CD4-positive, alpha-beta T cell treated with Interleukin-15 for 4 hours (primary cell): ENCODE measurements at places on chromosomes 3 and 15.
A peak's percentile ranks its signal among the peaks of the same experiment; 100 is the strongest.

DNA sequence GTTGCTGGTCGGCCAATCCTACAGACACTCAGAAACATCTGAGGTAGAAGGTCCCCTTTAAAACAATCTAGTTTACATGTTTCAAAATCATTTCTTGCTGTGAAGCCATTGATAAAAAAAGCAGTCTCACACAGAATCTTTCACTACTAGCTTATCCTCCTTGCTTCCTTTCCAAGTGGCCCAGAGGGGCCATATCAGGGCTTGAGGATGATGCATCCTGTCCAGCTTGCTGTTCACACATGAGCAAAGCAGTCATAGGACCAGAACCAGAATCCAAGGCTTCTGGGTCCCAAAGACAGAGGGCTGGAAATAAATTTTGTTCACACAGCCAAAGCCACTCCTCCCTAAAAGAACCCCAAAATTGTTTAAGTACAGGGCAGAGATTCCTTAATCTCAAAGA lies 9.2 kb upstream of the LYZL4 start:
- no peak for DNase-seq

DNA sequence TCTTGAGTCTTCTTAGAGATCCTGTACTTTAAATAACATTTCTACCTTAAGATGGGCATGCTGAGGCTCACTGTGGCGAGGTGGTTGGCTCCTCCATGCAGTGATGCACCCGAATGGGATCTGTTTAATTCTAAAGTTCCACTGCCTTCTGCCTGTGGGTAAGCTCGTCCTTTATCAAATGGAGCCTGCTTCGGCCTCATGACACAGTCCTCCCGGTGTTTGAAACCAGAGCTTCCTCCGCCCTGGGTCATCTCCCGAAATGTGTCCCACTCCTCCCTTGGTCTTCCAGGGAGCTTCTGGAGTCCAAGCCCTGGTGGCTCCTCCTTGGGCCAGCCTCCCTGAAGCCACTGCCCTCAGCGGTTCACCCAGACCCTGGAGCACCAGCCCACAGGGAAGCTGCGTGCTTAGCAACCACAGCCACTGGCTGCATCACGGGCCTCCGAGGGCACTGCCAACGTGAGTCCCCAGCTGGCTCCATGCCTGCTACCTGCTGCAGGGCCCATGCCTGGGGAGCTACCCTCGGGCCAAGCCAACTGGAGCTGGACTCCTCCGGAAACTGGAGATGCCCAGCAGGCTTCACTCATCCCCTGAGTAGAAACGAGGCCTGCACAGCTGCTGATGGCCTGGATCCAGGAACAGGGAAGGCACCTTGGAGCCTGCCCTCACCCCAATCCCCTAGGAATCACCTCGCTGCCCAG lies 3.3 kb downstream of the RHCG start:
- DNase-seq = no peak

GRCh38 chr3:98769448-98769847 lies 6.3 kb downstream of the ST3GAL6 start:
- no peak for DNase-seq

GRCh38 chr15:59657635-59658125 lies 365 bp upstream of the GTF2A2 start:
- no peak for DNase-seq

- no peak for DNase-seq
Measured at GRCh38 chr3:37992271-37993066, 1.9 kb downstream of the VILL start.

DNA sequence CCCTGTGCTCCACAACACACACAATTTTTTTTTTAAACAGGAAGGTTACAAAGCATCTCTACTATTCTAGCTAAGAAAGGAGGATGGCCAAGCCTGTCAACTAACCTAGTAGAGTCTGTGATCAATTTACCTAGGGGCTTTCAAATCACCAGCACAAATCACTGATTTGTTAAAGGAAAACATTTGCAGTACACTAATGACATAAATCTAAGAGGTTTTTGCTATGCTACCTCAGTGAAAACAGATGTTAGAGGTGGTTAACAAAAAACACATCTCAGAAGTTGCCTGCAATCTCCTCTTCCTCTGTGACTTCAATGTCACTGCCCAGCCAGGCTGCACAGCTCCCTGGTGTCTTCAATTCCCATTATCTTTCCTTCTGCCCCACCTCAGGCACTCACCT lies 72.0 kb downstream of the RAD18 start:
- DNase-seq = no peak

- DNase-seq = no peak
Measured at GRCh38 chr3:30747771-30748281, 141.4 kb downstream of the TGFBR2 start.

- DNase-seq = no peak
Measured at GRCh38 chr3:69770976-69771634, 31.8 kb downstream of the MITF start.

GRCh38 chr3:79424811-79425210 lies 343.0 kb downstream of the ROBO1 start:
- no peak for DNase-seq

DNA sequence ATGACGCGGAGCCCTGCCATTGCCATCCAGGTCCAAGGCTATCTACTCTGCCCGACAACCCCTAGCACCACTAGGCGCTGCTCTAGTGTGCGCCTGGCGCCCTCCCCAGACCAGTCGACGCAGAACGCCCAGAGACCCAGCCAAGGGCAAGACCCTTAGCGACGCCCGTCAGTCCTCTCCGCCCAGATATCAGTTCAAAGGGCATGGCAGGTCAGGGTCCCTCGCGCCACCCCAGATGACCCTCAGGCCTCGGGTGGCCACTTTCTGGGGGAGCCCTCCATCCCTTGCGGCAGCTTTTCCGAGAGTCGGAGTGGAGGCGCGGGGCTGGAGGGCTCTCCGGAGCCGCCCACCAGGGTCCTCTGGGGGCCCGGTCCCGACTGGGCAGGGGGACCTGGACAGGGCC lies 371 bp upstream of the CLSTN2 start:
- no peak for DNase-seq

DNA sequence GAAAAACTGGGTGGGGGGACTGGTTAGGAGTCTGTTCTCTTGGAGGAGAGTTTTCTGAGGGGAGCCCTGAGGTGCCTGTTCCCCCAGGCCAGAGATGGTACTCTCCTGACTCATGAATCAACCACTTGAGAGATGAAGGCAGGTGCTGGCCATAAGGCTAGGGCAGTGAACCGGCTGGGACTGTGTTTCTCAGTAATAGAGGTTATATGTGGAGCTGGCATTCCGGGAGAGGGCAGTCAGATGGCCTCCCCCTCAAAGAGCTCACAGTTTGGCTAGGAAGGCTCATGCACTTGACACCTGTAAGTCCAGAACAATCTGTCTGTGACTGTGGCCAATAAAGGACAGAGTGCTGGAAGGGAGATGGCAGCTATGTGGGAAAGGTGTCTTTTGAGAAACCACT lies 10.0 kb upstream of the SCN10A start:
- no peak for DNase-seq

DNA sequence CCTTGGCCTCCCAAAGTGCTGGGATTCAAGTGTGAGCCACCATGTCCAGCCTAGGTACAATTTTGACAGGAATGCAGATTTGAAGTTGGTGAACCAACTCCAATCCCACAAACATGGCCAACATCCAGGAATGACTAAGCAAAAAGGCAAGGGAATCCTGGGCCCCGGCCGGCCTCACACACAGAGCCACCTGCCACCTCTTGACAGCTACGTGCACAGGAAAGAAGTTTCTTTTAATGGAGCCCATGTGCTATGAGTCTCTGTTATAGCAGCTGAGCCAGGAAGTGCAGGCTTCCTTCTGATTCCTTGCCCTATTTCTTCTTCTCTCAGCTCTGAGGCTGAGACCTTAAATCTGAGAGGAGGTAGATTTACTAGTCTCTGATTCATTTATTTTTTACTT lies 8.8 kb downstream of the TMEM40 start:
- no peak for DNase-seq

- DNase-seq = no peak
Measured at GRCh38 chr15:58952751-58953150, 19.3 kb upstream of the SLTM start.

- no peak for DNase-seq
Measured at GRCh38 chr15:99447497-99448371, 118.0 kb upstream of the MEF2A start.

- DNase-seq = peak; percentile 19
Measured at GRCh38 chr3:107524841-107525643, 2.3 kb downstream of the BBX start.

GRCh38 chr3:57934373-57934772 lies 73.8 kb upstream of the FLNB start:
- DNase-seq = no peak

- DNase-seq = no peak
Measured at GRCh38 chr3:99720985-99721632, 82.7 kb downstream of the COL8A1 start.

DNA sequence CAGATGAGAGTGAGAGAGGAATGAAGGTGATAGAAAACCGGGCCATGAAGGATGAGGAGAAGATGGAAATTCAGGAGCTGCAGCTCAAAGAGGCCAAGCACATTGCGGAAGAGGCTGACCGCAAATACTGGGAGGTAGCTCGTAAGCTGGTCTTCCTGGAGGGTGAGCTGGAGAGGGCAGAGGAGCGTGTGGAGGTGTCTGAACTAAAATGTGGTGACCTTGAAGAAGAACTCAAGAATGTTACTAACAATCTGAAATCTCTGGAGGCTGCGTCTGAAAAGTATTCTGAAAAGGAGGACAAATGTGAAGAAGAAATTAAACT lies 88.9 kb downstream of the EOMES start:
- DNase-seq = peak; percentile 20

DNA sequence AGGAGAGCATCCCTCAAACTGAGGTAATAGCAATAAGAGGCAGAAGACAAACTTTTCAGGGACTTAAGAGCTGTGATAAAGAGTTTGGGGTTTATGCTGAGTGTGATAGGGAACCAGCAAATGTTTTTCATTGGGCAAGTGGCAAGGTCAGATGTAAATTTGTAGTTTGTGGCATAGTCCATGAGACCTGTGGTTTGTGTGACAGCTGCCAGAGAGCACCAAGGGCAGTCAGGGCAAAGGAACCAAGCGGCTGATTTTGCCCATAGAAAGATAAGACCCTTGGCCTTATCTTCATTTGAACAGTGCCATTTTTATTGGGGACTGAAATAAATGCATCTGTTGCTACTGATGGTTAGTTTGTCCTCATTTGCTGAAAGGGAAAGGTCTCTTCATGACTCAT lies 220.3 kb downstream of the LRRN1 start:
- DNase-seq = no peak

DNA sequence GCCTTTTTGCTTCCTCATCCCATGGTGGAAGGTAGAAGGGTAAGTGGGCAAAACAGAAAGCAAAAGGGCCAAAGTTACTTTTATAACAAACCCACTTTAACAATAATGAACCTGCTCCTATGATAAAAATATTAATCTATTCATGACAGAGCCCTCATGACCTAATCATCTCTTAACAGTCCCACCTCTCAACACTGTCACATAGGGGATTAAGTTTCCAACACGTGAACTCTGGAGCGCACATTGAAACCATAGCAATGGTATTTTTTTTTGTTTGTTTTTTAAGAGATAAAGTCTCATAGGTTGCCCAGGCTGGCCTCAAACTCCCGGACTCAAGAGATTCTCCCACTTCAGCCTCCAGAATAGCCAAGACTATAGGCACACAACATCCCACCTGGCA lies 30.7 kb downstream of the KATNBL1 start:
- DNase-seq = no peak

DNA sequence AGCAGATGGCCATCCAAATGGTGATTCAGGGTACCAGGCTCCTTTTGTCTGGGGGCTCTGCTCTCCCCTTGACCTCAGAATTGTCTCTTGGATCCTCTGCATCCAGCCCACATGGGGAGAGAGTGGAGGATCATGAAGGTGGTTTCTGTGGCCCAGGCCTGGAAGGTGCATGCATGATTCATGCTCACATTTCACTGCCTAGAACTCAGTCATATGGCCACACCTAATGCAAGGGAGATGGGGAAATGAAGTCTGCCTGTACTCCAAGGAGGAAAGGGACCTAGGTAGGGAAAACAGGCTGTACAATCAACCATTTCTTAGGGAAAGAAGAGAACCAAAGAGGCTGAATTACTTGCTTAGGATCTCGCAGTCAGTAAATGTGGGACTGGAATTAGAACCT lies 15.1 kb downstream of the HRG start:
- no peak for DNase-seq

DNA sequence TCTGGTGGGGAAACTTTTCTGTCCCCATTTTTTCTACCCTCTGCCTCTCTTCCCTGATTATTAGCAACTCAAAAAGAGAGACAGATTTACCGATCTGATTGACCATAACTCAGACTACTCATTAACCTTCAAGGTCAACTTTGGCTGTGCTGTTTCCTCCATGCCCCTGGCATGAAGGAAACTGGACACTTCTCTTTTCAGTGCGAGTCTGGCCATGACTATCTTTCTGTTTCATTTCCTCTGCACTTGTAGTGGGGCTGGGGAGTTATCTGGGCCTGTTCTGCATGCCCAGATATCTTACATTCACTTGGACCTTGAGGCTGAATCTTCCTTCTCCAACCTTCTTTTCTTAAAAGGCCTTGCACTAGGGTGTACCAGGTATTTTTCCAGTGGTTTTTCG lies 76.9 kb upstream of the SLCO2A1 start:
- DNase-seq = no peak

DNA sequence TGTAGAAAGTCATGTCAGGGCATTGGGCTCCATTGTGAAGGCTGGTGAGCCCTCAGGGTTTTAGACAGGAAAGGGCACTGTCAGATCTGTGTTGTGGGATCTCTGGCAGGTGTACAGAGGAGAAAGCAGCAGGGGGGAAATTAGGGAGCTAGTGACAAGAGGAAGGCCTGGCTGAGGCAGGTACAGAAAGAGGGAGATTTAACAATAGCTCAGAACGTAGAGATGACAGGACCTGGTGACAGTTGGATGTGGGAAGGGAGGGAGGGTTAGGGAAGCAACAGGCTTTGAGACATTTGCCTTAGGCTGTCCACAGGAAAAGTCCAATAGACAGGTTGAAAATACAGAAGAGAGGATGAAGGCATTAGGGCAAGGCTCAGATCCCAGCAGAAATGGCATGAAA lies 288.1 kb downstream of the EPHB1 start:
- DNase-seq = no peak

GRCh38 chr3:11021611-11022011 lies 29.1 kb downstream of the SLC6A1 start:
- no peak for DNase-seq
